Activated naive CD4-positive, alpha-beta T cell (primary cell): ENCODE measurements at places on chromosomes 2 and 18.

DNA sequence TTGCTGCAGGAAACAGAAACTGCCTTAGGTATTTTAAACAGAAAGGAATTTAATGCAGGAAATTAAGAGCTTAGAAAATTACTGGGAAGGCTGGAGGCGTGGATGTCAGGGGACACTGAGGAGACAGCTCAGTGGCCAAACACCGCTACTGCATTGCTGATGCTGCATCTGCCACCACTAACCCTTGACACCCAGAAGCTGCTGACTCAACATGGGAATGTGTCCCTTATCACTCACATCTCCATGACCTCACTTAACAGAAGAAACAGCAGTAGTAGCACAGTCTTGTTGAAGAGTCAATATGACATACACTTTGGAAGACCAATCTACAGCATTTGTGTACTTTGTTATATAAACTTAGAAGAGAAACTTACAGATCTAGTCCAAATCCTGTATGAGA lies 906.1 kb downstream of the SLC4A3 start:
- no peak for DNase-seq

- no peak for DNase-seq
Observed at GRCh38 chr2:229686122-229686919, 28.0 kb downstream of the DNER start.

- no peak for DNase-seq
Observed at GRCh38 chr18:7844017-7844416, 276.9 kb downstream of the PTPRM start.

- no peak for DNase-seq
Observed at GRCh38 chr2:46917628-46918027, 2.0 kb upstream of the MCFD2 start.

GRCh38 chr2:29990129-29990528 lies 68.7 kb upstream of the ALK start:
- no peak for DNase-seq

DNA sequence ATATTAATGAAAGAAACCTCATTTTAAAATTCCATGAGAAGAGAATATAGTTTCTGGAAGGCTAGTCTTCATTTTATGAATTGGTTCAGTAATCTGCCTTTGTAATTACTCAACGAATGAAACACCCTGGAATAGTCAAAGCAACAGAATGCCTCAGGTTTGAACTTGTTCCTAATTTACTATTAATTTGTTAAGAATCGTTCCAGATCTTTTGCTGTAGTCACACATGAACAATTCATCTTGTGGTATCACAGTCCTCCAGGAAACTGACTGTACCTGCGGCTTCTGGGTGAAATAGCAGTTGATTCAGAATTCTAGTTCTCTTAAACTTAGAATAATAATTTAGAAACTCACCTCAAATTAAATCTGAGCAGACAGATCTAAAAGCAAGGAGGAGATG lies 282.7 kb upstream of the MAP2 start:
- no peak for DNase-seq

GRCh38 chr18:57901825-57902589 lies 98.9 kb upstream of the ATP8B1 start:
- no peak for DNase-seq

DNA sequence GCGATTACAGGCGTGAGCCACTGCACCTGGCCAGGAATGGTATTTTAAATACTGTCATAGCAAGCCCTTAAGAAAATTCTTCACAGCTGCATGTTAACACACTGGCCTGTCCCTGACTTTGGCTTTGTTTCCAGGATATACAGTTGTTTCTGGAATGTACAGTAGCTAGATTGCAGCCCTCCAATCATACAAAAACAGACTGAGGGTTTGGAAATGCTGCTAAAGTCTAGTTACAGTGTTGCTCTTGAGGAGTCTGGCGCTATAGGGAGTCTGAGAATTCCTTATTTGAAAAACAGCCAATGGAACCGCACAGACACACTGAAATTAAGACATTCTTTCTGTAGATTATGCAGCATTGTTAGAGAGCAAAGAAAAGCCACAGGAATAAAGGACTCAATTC lies 37.7 kb downstream of the STON1 start:
- no peak for DNase-seq

DNA sequence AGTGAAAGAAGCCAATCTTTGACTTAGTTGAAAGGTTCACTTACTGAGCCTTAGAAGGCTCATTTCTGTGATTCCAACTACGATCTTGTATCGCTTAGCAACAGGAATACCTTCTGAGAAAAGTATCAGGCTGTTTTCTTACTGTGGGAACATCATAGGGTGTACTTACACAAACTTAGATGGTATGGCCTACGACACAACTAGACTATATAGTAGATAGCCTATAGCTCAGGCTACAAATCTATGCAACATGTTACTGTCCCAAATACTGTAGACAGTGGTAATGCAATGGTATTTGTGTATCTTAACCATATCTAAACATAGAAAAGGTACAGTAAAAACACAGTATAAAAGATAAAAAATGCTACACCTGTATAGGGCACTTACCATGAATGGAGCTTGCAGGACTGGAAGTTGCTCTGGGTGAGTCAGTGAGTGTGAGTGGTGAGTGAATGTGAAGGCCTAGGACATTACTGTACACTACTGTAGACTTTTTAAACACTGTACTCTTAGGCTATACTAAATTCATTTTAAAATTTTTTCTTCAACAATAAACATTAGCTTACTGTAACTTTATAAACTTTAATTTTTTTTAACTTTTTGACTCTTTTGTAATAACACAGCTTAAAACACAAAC lies 148.8 kb upstream of the STON1 start:
- DNase-seq: no peak

- DNase-seq: no peak
Observed at GRCh38 chr2:24122366-24123194, 554 bp downstream of the PFN4 start.

- DNase-seq: no peak
Observed at GRCh38 chr2:186516396-186516795, 30.3 kb downstream of the ZC3H15 start.

DNA sequence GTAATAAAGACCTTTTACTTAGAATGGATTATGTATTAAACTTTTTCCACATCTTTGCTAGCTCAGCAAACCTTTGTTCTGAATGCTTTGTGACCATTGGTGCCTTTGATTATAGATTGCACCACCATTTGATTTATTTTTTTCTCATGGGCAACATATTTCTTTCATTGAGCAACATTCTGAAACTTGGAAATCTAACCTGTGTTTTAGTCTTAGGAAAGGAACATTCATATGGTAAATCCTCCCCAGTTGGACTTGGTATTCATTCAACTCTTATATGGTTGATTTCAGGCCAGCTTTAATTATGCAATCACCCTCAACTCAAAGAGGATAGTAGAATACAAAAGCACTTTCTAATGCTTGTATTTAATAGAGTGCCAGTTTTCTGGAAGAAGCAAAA lies 1077.9 kb upstream of the ZEB2 start:
- DNase-seq: no peak

DNA sequence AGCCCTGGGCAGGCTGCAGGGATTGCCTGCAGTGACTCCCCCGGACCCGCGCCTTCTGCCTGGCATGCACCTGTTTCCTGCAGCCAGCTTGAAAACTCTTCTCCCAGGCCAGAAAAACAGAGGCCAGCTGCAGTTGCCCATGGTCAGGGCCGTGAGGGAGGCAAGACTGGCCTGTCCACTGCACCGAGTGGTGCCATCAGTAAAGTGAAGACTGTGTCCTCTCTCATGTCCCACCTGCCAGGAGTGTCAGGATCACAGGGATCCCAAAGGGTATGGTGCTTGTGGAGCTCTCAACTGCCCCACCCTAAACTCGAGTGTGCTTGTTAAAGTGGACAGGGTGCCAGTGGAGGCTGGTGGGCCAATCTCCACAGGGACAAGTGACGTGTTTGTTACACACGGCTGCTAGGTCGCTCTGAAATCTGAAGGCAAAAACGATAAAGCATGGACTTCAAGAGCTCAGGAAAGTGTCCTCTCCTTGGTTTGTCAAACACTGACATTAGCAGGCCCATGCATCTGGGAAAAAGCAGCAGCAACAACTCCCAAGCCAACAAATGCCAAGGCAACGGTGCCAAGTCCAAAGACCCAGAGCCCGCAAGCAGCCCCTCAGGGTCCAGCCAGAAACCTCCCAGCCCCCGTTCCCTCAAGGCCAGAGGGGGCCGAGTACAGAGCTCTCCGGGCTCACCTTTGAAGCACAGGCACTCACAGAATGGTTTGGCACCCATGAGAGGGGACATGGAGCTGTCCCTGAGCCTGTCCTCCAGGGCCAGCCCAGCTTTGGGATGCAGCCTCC lies 213.2 kb downstream of the HDAC4 start:
- DNase-seq: no peak

DNA sequence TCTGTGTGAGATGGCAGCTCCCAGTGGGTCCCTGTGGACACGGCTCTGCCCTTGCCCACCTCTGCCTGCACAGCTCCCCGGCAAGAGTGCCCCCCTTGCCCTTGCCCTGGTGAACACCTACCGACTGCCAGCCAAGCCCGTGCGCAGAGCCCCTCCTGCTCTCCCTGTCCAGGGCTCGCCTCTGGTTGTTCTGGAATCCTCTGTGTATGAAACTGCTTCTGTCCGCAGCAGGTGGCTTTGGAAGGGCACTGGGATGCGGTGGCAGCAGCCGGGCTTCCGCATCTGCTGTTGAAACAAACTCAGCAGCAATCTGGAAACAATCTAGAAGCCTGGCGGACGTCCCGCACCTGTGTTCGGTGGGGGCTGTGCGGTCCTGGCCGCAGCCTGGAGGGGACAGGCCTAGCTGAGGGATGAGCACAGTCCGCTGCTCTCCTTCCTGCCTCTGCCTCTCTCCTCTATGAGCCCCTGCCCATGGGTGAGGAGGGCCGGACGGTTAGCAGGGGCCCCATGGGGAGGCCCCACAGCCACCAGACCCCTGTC lies 34.0 kb upstream of the KLF11 start:
- no peak for DNase-seq

GRCh38 chr2:28580078-28580477 lies 84.2 kb downstream of the PLB1 start:
- DNase-seq: no peak

- DNase-seq: no peak
Observed at GRCh38 chr2:169363560-169364150, 1.3 kb upstream of the LRP2 start.

DNA sequence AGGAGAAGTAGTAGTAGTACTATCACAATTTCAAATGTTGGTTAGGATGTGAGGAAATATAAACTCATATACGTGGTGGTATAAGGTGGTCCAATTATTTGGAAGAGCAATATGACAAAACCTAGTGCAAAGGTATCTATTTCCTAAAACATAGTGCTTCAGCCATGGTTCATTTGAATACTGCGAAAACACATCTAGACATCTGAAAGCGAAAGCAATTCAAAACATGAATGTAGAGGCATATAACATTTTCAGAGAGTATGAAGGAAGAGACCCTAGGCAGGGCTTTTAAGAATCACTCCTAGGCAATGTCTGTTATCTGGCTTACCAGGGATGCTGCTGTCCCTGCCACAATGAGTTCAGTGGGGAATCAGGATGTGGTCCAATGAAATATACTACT lies 1085.8 kb downstream of the TDRD15 start:
- no peak for DNase-seq

GRCh38 chr2:175393851-175394250 lies 212.3 kb upstream of the ATP5MC3 start:
- DNase-seq: no peak

DNA sequence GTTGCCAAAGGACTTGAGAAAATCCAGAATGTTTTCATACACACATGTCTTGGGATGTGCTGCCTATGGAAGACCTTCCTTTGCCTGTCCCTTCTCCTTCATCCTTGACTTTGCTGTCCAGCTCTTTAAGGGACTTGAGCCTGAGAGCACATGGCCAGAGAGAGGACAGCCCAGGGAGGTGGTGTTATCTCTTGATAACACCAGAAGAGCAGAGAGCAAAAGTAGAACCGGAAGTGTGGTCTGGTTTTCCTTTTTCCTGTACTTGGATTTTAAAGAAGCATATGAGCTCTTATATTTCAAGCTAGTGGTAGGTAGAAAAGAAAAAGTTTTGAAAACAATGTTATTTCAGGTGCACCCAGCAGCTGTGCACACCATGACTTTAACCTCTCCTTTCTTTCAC lies 94.1 kb upstream of the ZNF532 start:
- DNase-seq: no peak

DNA sequence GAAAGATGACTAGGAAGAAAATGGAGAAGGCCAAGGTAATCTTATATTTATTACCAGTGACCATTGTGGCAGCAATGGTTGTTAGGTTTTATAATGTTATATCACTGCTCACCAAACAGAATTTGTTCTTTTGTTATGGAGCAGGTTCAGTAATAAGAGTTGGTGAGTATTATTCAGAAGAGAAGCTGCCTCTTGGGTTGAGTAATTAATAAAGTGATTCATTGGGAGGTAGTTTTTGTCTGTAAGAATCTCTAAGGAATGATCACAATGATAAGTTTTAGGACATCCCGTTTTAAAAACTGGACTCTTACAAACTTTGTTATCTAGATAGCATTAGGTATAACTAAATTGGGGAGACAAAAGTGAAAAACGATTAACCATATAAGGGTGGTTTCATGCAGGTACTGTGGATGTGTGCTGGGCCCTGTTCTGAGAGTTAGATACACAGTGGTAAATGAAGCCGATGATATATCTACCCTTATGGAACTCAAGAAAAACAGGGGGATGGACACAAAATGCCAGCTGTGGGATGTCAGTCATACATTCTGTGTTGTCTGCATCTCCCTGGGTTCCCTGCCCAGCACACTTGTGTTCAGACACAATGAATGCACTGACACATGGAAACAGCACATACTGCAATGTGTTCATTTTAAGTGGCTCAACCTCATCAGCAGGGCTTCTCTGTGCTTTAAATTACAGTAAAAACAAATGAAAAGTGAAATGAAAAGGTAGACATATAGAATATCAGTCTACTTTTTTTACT lies 7.5 kb downstream of the MAP4K4 start:
- no peak for DNase-seq

DNA sequence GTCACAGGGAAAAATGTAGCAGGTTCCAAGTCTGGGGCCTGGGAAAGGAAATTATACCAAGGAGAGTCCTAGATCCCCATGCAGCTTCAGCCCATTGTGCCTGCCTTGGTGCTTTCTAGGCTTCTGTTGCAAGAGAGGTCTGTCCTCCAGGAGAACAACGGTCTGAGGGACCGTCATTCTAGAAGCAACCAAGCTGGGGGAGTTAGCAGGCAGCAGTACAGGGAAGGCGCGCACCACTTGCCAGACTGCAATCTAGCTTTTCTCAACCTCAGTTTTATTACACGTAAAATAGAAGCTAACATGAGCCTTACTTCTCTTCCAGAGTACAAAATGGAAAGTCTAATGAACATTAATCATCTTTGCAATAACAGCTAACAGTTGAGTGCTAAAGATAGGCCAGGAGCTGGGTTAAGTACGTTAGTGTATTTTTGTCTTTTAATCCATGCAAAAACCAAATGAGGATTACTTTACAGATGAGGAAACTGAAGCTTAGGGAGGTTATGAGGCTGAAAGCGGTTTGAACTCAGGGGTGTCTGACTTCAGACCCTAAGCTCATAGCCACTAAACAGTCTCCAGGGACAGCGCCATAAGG lies 1.9 kb downstream of the TCF23 start:
- DNase-seq: no peak

DNA sequence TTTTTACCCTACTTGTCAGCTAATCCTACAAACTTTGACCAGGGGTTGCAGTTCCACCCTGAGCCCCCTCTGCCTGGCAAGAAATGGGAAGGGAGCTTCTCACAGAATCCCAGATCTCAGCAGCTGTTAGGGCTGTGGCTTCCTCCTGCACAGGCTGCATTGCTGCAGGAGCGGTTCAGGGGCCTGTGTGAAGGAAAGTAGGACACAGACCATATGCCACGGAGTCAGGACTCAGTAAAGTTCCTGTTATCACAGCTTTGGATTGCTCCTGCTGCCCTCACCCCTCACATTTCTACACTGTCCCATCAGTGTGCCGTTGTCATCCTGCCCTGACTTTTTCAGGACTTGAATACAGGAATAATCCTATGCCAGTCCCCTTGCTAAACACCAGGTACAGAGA lies 62.8 kb upstream of the SP3 start:
- DNase-seq: no peak
